ENCODE measurements at places on chromosomes 13 and 19.

DNA sequence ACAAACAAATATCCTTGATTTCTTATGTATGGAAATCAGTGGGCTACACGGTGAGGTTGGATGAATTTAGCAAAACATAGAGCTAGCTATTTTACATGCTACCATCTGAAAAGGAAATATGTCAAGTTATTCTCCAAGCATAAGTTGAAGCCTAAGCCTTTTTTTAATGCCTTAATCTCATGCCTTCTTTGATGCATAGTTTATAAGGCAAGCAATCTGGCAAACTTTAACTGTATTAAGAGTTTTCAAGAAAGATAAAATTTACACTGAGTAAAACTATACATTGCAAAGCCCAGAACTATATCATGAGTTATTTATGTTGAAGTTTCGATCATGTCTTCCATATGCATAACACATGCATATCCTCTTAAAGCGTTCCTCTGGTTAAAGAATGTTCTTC, 85.0 kb upstream of the ATXN8OS start:
- DNase-seq, result no peak

- no peak for DNase-seq
Observed at GRCh38 chr13:99971576-99972189, at the start of gene ZIC5. ZIC5 (minus strand) TSS chr13:99971767; CDS start chr13:99971603, 164 bp downstream.

DNA sequence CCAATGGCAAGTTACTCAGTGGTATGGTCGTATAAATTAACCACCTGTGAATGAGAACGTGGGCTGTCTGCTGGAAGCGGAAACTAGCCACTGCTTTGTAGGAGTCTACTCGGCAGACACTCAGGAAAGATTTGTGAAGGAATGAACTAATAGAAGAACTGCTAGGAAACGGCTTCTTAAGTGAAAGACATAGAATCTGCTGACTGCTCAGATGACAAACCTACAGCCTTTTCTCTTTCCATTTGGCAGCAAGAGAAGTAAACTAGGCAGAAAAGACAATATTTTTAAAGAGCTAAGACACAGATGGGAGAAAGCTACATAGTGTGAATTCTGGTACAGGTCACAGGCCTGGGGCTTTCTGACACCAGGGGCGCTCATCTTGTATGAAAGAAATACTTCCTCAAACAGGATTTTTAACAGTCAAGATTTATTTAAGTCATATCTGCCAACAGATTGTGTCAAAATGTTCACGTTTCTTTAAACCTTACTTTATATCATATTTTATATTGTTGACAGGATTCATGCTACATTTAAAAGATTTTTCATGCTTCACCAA, 78.4 kb downstream of the MIPEP start:
- DNase-seq, result no peak

DNA sequence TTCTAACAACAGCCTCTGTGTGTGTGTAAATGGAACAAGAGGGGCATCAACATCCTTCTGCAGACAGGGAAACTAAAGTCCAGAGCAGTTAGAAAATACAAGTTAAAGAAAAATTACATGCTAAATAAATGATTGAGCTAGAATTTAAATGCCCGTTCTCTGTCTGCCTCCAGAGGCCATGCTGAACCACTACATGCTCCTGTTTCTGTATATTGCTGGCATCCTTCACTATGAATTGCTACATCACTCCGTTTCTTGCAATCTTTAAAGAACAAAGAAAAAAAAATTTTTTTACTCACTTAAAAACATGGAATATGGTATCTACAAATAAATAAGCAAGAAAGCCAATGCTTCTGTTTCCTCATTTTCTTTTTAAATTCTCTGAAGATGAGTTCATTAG, 47.9 kb downstream of the DCT start:
- DNase-seq, result no peak

DNA sequence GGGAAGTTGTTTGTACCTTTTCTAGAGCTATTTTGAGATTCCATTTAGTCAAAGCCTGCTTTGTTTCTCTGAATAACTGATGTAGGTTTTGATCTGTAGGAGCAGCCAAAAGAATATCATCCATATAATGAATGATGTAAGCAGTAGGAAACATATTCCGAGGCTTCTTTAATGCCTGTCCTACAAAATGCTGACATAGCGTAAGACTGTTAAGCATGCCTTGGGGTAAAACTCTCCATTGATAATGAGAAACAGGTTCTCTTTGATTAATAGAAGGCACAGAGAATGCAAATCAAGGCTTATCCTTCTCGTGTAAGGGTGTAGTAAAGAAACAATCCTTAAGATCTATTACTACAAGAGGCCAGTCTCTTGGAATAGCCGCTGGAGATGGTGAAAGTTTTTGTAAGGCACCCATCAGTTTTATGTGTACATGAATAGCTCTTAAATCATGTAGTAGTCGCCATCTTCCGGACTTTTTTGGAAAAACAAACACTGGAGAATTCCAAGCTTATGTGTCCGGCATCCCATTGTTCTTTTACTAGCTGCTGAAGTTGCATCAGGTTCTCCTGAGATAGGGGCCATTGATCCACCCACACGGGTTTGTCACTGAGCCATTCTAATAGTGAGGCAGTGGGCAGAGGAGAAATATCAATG, 13.5 kb downstream of the FPR3 start:
- no peak for DNase-seq

DNA sequence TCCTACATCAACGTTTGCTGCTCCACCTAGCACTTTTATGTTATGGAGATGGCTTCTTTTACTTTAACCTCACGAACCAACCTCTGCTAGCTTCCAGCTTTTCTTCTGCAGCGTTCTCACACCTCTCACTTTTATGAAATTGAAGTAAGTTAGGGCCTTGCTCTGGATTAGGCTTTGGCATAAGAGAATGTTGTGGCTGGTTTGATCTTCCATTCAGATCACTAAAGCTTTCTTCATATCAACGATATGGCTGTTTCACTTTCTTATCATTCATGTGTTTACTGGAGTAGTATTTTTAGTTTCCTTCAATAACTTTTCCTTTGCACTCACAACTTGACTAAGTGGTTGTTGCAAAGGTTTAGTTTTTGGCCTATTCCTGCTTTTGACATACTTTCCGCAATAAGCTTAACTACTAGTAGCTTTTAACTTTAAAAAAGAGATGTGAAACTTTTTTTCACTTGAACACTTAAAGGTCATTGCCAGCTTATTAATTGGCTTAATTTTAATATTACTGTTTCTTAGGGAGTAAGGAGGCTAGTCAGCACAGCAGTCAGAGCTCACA, 60.0 kb upstream of the SPRY2 start:
- DNase-seq, result no peak

- DNase-seq, result peak; percentile 34
Observed at GRCh38 chr19:19597809-19598306, 20.6 kb downstream of the PBX4 start.

DNA sequence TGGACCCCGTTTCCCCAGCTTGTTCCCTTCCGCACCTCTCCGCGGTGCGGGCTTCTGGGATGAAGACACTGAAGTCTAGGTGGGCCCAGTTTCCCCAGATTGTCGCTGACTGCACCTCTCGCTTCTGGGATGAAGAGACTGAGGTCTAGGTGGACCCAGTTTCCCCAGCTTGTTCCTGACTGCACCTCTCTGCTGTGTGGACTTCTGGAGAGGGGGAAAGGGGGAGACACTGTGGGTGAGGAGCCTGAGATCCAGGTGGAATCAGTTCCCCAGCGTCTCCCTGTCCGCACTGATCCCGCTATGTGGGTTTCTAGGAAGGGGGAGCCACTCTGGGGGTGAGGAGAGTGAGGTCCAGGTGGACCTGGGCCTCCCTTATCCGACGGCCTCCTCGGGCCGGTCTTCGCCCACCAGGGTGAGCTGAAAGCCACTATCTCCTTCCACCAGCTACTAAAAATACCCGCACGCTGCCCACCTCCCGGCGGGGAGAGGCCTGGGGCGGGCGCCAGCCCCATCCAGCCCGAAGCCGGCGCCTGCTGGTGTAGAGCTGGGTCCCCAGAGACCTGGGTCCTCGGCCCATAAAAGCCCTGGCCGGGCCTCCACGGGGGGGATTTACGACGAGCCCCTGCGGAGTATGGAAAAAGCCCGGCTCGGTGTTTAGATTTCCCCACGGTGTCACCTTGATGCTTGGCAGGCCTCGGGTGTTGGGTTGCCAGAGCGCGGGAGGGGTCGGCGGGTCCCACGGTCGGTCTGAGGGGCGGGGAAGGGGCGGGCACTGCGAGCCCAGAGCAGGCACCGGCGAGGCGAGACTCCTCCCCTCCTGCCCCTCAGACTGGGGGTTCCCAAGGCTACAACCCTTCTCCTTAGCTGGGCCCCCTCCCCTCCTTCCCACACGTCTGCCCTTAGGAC, 10.6 kb downstream of the FUT6 start:
- DNase-seq, result no peak

DNA sequence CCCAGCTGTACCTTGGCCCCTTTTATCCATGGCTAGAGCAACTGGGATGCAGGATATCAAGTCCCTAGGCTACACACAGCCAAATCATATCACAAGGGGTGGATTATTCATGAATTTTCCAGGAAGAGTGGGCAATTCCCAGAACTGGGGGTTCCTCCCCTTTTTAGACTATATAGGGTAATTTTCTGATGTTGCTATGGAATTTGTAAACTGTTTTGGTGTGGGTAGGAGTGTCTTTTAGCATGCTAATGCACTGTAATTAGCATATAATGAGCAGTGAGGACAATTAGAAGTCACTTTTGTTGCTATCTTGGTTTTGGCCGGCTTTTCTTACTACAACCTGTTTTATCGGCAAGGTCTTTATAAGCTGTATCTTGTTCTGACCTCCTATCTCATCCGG, 18.0 kb upstream of the IGFL4 start:
- DNase-seq, result no peak

DNA sequence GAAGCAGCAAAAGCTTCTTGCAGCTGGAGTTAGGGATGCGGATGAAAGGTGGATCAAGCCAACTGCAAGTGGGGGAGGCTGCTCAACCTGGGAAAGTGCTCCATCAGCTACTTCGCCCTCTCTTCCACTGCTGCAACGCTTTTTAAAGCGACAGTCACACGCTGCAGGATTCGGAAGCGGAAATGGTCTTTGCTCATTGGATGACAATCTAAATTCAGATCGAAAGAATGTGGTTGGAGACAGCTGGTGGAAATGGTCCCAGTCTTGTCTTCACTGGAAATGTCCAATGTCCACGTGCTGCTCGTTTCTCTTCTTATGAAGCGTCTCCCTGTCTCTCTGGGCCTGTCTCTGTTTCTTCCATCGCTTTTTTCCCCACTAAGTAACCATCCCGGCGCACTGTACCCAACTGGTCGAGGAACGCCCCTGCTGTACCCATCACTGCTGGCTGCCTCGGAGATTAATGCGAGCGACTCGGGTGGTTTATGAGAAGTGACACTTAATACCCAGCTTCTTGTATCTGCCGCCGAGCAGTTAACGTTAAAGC, 2.1 kb upstream of the FGF9 start:
- DNase-seq, result no peak

DNA sequence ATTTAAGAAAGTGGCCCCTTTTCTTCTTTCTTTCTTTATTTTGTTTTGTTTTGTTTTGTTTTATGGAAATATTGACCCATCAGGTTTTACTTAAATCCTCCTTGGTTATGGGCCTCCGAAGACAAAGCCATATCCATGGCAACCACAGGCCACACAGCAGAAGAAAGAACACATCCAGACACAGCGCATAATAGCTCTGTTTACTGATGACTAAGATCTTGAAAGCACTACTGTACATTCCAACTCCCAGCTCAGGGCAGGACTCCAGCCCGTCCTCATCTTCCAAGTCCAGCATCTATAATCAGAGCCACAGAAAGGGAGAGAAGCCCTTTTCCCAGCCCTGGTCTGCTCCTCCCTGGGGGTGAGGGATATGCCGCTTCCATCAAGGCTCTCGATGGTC, 84.3 kb downstream of the NUFIP1 start:
- no peak for DNase-seq

- no peak for DNase-seq
Observed at GRCh38 chr19:47766359-47766620, 12.2 kb upstream of the SELENOW start.

GRCh38 chr19:3270902-3271301, 46.4 kb downstream of the CELF5 start:
- no peak for DNase-seq

DNA sequence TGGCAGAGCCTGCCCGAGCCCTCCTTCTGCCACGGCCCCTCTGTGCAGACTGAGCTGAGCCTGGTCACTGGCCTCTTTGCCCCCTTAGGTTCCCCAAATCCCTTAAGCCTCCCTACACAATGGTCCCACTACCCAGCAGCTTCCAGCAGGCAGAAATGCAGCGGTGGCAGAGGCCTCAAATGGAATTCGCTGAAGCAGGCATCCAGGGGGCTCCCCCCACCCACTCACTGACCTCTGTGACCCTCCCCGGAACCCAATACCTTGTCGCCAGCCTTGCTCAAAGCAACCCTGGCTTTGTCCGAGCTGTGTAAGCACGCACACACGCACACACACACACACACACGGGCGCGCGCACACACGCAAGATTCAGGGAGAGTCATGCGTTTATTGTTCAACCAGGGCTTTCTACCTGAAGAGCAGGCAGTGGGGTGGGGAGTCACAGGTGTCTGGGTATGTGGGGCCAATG, at the start of gene LIM2:
Gene LIM2, minus strand, starts transcription at position 51 of the 466 bp plus-strand sequence. CDS start 531 bp downstream, outside the sequence.
- no peak for DNase-seq

DNA sequence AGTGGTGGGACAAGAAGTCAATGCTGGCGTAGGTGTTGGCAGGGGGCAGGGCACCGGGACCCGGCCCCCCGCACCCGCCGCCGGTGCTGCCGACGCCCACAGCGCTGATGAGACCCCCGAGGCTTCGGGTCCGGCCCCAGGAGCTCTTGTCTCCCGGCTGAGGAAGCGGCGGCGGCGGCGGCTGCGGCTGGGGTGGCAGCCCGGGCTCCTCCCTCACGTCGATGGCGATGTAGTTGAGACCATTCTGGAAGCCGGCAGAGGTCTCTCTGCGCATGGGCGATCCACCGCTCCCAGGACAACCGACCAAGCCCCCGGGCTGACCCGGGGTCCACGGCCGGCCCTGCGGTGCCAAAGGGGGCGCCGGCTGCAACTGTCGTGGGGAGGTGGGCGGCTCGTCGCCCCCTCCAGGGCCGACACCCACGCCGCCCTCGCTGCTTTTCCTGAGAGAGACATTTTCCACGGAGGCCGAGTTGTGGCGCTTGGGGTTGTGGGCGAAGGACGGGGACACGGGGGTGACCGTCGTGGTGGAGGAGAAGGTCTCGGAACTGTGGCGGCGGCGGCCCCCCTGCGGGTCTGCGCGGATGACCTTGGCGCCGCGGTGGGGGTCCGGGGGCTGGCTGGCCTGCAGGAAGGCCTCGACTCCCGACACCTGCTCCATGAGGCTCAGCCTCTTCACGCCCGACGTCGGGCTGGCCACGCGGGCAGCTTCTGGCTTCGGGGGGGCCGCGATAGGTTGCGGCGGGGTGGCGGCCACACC, 4.1 kb downstream of the IRS2 start:
- no peak for DNase-seq

DNA sequence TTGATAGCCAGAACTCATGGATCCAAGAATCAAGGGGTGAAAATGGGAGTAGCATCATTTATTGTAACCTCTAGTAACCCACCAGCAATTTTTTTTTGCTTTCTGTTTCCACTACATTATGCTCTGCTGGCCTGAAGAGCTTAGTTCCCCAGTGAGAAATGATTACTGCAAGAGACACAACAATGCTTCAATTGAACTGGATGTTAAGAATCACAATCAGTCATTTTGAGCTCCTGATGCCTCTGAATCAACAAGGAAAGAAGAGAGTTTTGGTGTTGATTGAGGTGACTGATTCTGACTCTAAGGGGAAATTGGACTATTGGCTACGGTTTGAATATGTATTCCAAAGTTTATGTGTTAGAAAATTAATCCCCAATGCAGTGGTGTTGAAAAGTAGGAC, 1084.4 kb downstream of the SLITRK1 start:
- no peak for DNase-seq

GRCh38 chr13:71798707-71799106, 68.3 kb downstream of the DACH1 start:
- no peak for DNase-seq
